HT-29 (cell line): ENCODE measurements at places on chromosomes 12 and 14. TPM values are rescaled to one million over a fixed set of nuclear protein-coding genes. Genes with fewer than 3 reads are reported as not detected.

The PTPRR gene
- 0.44 and 0.66 TPM in 2 replicates for total RNA-seq

The TAS2R43 gene
- 0.51 and 1.7 TPM in 2 replicates for total RNA-seq

The LGR5 gene
- total RNA-seq = 4.1 and 7.6 TPM in 2 replicates

The COCH gene
- total RNA-seq = 0.81 and 2.0 TPM in 2 replicates

The OR6C70 gene
- total RNA-seq = not detected in 2 replicates

The RDH12 gene
- 0.08 and 0.66 TPM in 2 replicates for total RNA-seq

The ANO2 gene
- not detected in 2 replicates for total RNA-seq

The FIGNL2 gene
- not detected in 2 replicates for total RNA-seq

The IAPP gene
- total RNA-seq = not detected in 2 replicates

The RTL1 gene
- not detected in 2 replicates for total RNA-seq
